Right atrium auricular region (tissue), 2 donors: ENCODE measurements at places on chromosomes 2 and 18.

DNA sequence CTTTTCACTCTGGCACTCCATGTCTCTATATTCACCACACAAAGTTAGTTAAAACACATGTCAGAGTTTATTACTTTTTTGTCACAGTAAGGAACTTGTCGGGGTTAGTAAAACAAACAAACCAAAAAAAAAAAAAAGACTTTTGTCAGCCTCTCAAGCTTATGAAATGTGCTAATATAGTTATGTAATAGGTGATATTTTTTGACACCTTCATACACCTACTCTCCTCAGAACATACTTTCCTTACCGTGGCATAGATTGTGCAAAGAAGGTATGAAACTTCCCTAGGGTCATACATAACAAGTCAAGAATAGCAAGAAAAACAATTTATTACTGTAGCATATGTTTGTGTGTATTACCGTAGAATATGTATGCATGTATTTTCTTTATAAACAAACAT is 633.3 kb downstream of the CNTNAP5 start:
- no peak for DNase-seq

DNA sequence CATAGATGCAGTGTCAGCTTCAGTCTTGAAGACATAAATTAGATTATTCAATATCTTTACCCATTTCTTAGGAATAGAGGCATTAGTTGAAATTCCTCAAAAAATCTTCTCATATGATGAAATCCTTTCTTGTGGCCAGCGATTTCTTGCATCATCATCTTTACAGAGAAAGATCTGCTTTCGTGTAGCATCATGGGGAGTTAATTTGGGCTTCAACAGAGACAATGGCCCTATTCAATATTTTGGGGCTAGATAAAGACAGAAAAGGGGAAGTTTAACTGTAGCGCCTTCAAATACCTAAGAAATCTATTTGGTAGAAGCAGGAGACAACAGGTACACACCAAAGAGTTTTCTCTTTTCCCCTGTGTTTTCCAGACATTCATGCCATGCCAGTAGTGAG is 73.8 kb downstream of the TGFA start:
- DNase-seq: no peak

DNA sequence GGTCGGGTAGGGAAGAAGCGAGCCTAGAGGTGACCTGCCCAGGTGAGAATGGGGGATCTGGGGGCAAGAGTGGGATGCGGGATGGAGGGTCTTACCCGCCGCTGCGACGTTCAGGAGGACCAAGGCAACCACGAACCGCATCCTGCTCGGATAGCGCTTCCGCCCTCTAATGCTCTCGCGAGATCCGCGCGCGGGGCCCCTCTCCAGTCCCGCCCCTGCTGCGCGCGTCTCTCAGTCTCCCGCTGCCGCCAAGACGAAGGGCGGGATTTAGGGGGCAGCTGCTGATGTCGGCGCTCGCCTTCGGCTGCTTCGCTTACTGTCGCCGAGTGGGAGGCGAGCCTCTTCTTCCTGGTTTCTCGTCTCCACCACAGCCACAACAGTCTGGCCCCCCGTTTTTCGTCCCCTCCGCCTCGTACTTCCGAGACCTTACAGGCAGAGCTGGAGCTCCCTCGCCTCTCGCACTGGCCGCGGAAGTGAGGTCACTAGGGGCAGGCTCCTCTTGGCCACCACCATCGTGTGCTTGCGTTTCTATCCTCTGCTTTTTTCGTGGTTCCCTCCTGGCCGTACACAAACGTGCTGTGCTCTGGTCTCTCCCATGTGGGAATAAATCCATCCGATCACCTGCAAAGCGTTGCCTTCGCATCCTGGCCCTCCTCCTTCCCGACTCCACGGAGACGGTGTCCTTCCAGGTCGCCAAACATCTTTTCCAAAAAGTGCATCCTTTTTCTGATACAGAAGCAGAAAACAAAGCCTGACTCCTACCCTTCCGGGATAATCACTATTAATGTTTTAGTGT is at the start of gene TGOLN2:
TSS of gene TGOLN2 (minus strand) at position 168 of the 796 bp plus-strand sequence. CDS start at position 141, 27 bp downstream.
- peak; percentile 91 for DNase-seq

- DNase-seq: no peak
Observed at GRCh38 chr2:202186641-202187202, 51.7 kb downstream of the SUMO1 start.

DNA sequence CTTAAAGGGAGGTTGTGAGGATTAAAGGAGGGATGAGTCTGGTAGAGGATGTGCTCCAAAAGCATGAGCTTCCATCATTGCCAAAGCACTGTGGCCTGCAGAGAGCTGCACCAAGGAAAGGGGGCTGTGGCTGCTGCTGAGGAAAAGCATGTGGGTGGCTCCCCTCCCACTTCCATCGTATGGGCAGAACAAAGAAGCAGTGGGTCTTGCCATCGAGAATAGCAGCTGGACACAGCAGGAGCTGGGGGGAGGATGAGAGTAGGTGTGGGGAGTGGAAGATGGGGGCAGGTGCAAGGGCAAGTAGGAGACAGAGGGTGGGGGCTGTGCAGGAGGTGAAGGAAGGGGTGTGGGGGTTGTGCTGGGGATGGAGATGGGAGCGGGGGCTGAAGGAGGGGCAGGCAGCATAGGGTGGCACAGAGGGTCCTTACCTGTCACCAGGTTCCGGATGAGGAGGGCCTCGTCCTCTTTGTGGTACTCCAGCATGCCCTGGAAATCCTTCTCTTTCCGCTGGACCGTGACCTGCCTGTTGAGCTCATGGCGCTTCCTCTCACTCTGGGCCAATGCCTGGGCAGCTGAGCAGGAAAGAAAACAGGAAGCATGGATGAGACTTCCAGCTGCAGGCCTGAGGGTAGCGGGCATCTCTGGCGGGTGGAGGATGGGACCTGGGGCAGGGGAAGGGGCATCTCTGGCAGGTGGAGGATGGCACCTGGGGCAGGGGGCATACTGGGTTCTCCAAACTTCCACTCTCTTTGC is 33.6 kb upstream of the ACAA2 start:
- DNase-seq: peak; percentile 21
